ENCODE measurements at places on chromosomes 7 and 10. TPM values are rescaled to one million over a fixed set of nuclear protein-coding genes. Genes with fewer than 3 reads are reported as not detected.

Gene CYP2C18
- total RNA-seq, result 24.3 TPM

Gene DCLRE1C
- 13.7 TPM for total RNA-seq

Gene MMD2
- not detected for total RNA-seq

Gene CNPY1
- not detected for total RNA-seq

Gene MYO3A
- total RNA-seq, result 1.0 TPM

Gene IFIT1B
- total RNA-seq, result not detected

Gene SPDYE8
- not detected for total RNA-seq
